ENCODE measurements at places on chromosomes 13 and 19.

DNA sequence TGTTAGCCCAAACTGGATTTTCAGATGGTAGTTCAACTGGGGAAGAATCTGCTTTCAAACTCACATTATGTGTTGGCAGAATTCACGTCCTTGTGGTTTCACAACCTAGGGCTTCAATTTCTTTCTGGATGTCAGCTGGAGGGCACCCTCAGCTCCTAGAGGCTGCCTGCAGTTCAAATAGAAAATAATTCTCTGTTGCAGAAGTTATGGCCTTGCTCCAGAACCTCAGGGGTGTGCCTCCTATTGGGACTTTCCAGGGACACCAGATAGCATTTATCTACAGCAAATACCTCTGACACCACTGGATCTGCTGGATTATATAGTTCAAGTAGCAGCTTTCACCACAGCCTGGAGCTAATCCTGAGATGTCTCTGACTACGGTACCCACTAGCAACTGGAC lies 11.8 kb upstream of the RB1 start:
- no peak for DNase-seq

DNA sequence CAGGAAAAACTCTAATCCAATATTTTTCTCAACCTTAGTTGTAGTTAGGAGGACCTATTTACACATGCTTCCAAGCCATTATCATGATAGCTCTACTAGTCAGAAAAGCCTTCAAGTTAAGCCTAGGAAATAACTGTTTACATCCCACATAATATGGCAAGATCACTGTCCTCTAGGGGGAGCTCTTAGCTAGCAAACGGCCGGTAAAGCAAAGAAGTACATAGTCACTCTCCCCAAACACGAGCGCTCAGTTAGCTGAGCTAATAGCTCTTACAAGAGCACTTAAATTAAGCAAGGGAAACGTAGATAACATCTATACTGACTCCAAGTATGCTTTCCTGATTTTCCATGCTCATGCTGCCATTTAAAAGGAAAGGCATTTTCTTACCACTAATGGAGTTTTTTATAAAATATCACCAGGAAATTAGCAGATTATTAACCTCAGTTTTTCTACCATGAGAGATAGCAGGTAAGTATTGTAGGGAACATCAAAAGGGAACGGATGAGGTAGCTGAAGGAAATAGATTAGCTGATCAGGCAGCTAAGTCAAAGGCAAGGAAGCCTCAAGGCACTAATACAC lies 100.6 kb upstream of the PABPC3 start:
- peak; percentile 62 for DNase-seq

DNA sequence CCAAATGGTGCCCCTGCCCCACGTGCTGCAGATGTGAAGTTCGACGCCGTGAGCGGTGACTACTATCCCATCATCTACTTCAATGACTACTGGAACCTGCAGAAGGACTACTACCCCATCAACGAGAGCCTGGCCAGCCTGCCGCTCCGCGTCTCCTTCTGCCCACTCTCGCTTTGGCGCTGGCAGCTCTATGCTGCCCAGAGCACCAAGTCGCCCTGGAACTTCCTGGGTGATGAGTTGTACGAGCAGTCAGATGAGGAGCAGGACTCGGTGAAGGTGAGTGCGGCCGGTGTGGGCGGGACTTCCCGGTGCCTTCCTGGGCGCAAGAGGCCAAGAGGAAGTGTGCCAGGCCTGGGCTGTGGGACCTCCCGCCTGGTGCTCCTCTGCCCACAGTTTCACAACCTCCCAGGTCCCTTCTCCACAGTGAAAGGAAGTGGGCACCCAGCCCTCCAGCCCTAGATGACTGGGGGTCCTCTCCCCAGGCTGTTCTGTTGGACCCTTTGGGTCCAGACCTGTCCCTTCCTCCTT lies 14.1 kb upstream of the RELB start:
- DNase-seq = no peak

- DNase-seq = no peak
Measured at GRCh38 chr13:114259974-114260373, 21.4 kb upstream of the UPF3A start.

DNA sequence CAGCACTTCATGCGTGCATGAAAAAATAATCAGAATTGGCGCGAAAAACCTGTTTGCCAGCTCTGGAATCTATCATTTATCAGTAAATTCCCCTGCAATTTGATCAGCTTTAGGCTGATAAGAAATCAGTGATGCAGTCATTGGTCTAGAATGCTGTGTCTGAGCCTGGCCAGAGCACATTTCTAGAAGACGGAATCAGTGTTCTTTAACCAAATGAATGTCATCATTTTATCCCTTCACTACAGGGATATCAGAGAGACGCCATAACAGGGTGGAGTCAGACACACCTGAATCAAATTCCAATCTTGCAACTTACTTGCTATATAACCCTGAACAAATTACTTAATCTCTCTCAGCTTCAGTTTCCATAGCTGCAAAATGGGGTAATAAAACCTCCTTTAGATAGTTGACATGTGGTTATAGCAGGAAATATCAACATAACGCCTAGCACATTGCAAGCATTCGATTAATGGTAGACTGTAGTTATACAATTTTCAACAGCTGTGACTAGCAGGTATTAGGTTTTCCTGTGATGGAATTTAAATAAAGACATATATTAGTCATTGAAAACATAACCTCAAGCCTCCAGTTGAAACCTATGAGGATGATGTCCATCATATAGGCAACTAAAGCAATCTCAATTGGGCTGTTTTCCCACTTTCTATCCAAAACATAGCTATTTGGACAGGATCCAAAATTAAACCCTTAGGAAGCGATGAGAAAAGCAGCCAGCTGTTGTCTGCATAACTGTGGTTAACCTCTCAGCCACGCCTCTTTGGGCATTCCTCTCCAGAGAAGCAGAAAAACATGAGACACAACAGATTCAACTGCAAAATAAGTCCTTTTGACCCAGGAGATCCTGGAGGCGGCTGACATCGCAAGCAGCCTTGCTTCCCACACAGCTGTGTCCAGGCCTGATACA lies 51.6 kb upstream of the UBL3 start:
- DNase-seq = no peak

DNA sequence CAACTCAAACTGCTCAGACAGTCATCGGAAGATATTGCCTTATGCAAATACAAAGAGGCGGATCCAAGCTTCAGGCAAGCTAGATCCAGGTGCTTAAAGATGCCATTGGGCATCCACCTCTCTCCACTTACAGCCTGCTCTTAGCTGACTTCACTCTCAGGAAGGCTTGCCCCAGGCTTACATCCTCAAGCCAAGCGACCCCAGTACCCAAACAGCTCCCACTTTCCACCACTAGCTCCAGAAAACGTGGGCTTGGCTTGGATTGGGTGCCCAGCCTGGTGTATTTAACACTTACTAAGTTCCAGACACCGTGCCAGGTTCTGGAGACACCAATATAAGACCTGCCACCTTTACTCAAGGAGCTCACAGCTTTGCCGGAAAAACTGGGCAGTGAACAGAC lies 142.1 kb upstream of the VSTM2B start:
- DNase-seq = no peak

All from stimulated activated naive CD4-positive, alpha-beta T cell (primary cell).